ENCODE measurements at places on chromosomes 4 and X.

GRCh38 chr4:93730760-93731159, 97.8 kb upstream of the ATOH1 start:
- no peak for DNase-seq

DNA sequence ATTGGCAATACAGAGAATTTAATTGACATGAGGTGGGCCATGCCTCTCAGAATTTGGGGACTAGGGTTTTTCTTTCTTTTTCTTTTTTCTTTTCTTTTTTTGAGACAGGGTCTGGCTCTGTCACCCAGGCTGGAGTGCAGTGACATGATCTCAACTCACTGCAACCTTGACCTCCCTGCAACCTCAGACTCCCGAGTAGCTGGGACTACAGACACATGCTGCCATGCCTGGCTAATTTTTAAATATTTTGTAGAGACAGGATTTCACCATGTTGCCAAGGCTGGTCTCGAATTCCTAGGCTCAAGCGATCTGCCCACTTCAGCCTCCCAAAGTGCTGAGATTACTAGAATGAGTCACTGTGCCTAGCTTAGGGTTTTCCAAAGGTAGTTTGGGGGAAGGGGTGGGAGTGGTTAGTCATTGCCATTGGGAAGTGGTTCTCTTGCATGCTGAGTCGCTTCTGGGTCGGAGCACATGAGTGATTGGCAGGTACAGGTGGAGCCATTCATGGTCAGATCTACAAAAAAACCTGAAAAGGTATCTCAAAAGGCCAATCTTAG, 54.5 kb downstream of the MID2 start:
- no peak for DNase-seq

GRCh38 chr4:20506827-20507226, 193.4 kb upstream of the PACRGL start:
- DNase-seq = no peak

DNA sequence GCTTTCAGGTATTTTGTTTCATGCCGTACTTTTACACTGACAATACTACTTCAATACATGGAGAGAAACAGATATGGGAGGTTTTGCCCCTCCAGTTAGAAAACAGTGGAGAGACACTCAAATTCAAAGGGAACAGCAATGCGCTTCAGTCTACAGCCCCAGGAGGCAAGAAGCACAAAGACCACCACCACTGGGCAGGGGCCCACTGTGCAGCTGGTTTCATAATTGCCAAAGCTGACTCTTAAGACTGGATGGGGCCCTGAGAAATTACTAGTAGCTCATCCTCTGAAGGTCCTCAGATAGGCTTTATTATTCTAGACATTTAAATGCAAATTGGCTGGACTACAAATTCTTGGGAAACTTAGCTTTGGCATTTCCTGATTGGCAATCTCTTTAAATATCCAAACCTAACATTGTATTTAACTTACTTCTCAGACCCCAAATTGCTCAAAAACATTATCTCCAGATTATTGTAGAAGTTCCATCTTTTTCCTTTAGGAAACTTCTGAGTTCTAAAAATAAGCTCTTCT, 85.9 kb upstream of the GPR34 start:
- DNase-seq = no peak

- no peak for DNase-seq
Observed at GRCh38 chr4:39363773-39364393, 2.3 kb downstream of the RFC1 start.

- DNase-seq = peak; percentile 3
Observed at GRCh38 chr4:15396157-15396800, 31.6 kb upstream of the C1QTNF7 start.

GRCh38 chr4:110188113-110188512, 10.3 kb downstream of the ELOVL6 start:
- no peak for DNase-seq

GRCh38 chrX:100494646-100495370, 84.7 kb upstream of the PCDH19 start:
- no peak for DNase-seq

DNA sequence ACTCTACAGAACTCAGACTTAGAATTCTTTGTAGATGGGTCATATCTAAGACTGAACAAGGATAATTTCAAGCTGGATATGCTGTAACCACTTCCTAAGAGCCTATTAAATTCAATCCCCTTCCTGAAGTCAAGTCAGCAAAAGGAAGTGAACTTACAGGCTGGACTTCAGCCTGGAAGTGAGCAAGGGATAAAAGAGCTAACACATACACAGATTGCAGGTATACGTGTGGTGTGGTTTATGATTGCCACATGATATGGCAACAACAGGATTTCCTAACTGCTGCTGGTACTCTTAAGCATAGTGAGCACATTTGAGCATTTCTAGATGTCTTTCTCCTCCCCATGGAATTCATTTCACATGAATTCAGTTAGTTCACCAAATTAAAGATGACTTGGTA, 38.2 kb upstream of the UXT start:
- DNase-seq = no peak

- peak; percentile 76 for DNase-seq
Observed at GRCh38 chr4:52721968-52722815, 29.0 kb downstream of the ERVMER34-1 start.

DNA sequence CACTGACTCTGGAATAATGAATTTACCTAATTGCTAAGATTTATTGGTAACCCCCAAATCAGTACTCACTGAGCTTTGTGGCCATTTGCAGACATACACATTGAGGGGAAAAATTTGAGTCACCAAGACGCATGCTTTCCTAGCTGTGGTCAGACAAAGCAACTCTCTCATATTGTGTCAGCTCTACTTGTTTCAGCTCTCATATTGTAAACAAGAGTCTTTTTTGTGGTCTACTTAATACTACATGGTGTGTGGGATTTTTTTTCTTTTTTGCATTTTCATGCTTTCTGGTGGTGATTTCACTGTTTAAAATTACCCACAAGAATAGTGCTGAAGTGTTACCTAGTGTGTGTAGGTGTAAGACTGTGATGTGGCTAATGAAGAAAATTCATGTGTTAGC, 428.2 kb upstream of the GALNT7 start:
- no peak for DNase-seq

GRCh38 chr4:111605111-111605510, 540.1 kb upstream of the FAM241A start:
- DNase-seq = no peak

GRCh38 chr4:40325406-40326019, 9.6 kb upstream of the CHRNA9 start:
- peak; percentile 50 for DNase-seq

- no peak for DNase-seq
Observed at GRCh38 chr4:130675266-130675665, 1579.3 kb downstream of the C4orf33 start.

DNA sequence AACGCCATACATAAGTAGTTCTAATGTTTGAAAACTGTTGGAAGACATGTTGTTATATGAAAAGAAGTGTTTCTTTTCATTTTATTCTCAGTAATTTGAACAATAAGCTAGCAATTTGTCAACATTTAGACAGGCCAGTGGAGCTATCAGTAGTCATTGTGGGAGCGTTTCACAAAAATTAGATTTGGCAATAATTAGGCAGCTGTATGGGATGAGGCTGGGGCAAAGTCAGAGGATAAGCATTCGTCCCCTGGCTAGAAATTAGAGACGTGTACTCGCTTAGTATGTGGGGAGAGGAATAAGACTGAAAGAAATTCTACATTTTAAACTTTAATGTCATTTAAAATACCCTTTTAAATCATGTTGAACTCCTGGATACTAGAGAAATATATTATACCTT, 70.6 kb downstream of the TMEM144 start:
- DNase-seq = no peak

GRCh38 chr4:102386966-102387365, 41.7 kb upstream of the SLC39A8 start:
- no peak for DNase-seq

DNA sequence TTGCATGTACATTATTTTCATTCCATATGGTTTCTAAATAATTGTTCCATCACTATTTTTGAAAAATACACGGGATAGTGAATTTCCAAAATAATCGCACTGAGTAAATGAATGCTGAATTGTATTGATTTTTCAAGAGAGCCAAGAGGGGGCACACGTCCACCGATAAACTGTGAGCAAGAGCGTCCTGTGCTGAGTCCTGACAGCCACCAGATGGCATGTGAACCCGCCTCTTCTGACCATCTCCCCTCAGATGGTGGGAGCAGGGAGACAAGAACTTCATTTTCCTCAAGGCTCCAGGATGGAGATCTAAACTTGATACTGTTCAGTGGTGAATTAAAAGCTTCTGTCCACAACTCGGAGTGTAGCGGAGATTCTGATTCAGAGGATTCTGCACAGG, 30.6 kb upstream of the IL9R start:
- DNase-seq = no peak

GRCh38 chrX:146064156-146064555, 246.5 kb downstream of the SLITRK2 start:
- DNase-seq = no peak

DNA sequence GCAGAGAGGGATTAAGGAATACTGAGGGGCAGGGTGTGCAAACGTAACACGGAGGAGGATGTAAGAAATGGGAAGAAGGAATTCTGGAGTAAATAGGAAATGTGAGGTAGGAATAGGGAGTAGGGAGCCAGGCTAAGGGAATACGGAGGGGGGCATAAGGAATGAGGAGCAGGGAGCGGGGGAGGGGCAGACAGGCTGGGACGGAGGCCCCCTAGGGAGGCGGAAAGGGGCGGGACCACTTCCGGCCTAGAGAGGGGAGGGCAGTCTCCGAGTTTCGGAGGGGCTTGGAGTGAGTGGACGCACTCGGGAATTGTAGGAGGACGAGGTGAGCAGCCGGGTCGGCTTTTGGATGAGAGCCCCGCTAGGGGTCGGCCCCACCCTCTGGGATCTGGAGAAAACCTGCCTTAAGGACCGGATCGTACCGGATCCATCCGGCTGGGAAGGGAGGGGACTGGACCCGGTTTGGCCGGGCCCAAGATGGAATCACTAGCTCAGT, 612 bp downstream of the MAGED2 start:
- DNase-seq = no peak

- no peak for DNase-seq
Observed at GRCh38 chrX:125744914-125745313, 421.2 kb downstream of the DCAF12L2 start.

DNA sequence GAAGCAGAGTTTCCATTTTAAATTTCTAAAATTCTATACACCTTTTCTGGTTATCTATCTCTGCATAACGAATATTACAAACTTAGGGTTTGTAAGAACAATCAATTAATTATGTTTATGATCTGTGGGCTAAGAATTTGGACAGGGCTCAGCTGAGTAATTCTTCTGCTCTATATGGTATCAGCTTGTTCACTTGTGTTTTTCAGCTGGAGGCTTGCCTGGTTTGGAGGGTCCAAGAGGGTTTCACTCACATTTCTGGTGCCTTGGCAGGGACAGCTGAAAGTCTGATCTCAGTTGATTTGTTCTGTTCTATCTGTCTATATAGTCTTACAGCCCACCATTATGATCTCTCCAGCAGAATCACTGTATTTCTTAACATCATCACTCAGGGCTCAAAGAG, 57.8 kb upstream of the ADGRA3 start:
- DNase-seq = no peak

- DNase-seq = no peak
Observed at GRCh38 chr4:115396034-115396433, 282.6 kb upstream of the NDST4 start.

DNA sequence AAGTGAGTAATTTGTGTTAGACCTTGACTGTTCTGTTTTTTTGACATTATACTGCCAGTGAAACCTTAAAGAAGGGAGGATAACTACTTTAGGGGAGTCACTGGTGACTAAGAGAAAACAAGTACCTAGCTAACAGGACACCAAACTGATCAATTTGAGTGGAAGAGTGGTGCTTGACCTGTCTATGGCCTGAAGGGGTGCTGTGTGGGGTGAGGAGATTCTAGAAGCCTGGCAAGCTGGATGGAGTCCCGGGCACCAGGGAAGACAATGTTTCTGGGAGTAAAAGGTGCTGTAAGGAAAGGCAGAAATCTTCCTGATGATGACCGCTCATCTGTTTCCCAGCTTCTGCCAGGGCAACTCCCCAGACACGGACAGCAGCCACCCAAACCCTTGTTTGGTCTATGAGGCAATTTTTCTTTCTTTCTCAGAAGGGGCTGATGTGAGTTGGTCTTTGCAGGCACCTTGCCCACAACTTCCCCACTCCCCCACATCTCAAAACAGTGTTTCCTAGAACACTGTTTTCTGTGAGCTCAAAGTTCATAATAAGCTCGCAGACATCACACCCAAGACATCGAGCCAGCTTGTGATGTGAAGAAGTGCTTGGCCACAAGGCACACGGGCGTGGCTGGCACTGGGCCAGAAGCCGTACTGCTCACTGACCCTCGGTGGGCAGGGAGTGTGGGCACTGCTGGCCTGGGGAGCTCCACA, 4.6 kb downstream of the TXK start:
- no peak for DNase-seq

GRCh38 chrX:16785247-16786138, 773 bp upstream of the TXLNG start:
- no peak for DNase-seq

DNA sequence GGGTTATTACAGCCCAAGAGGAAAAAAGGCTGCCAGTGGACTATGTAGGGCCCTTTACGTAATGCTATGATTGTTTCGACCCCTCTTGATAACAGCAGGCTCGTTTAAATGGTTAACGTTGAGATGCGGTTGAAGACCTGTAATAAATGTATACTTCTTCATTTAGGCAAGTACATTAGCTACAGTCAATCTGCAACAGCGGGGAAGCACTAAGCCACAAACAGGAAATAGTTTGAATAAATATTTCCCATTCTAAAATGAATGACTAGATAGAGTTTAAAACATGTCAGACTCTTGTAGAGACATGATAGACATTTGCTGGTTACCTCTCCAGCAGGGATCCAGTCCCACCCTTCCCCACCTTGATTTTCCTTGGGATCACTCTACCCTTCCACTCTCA, 38.1 kb upstream of the STIM2 start:
- no peak for DNase-seq

GRCh38 chrX:13752646-13753045, 18.1 kb downstream of the OFD1 start:
- no peak for DNase-seq

GRCh38 chr4:118034053-118034785, at the start of gene NDST3:
NDST3 (plus strand) TSS chr4:118034486; CDS start chr4:118053911, 19,425 bp downstream.
- no peak for DNase-seq

DNA sequence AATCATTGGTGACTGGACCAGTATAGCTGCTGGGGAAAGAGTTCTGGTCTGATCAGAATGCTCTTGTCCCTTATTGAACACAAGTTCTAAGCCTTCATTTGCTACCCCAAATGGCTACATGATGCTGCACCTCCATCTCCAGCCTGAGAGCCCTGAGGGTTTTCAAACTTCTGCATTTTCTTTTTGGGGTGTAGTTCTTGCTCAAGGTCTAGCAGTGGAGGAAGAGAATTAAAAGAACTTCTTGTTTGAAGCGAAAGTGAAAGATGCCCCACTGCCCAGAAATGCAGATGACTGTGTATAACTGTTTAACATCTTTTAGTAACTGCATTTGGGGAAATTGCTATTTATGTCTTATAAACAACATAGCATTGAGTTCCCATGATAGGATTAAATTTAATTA, 38.5 kb downstream of the LAMTOR3 start:
- no peak for DNase-seq

DNA sequence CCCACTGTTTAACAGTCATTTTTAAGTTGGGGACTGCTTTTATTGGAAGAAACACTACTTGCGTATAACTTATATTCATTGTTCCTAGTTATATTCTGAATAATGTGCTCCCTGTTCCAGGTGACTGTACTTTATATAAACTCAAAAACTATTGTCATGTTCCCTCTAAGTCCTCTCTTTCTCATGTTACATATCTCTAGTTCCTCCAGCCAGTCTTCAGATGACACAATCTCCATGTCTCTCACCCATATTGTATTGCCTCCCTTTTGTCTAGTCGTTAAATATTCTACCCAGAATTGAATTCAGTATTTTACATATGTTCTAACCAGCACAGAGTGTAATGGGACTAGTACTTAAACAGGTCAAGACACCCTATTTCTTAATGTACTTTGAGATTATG, 5.3 kb downstream of the VAMP7 start:
- no peak for DNase-seq
